ENCODE measurements at places on chromosomes 7 and 10.

GRCh38 chr7:117800406-117800805 is 72.8 kb downstream of the CTTNBP2 start:
- DNase-seq = no peak

GRCh38 chr10:46547541-46548497 is 8.6 kb downstream of the GPRIN2 start:
- DNase-seq = no peak

GRCh38 chr10:6140141-6140841 is 51.5 kb downstream of the RBM17 start:
- DNase-seq = no peak

- no peak for DNase-seq
Measured at GRCh38 chr10:43253461-43254198, 13.2 kb downstream of the RASGEF1A start.

Measured in activated CD4-positive, CD25-positive, alpha-beta regulatory T cell (primary cell).